ENCODE measurements at places on chromosomes 12 and 14. TPM values are rescaled to one million over a fixed set of nuclear protein-coding genes. Genes with fewer than 3 reads are reported as not detected.

Gene ALX1
- total RNA-seq: not detected

Gene TEDC1
- total RNA-seq: 5.1 TPM

Gene GRIP1
- total RNA-seq: 12.7 TPM

Gene DLGAP5
- 0.29 TPM for total RNA-seq

Gene GNG2
- 25.6 TPM for total RNA-seq

Gene PYGL
- total RNA-seq: 30.2 TPM

Gene GLIPR1L2
- total RNA-seq: 1.7 TPM

Gene TPH2
- total RNA-seq: not detected

Gene CACNB3
- total RNA-seq: 9.5 TPM

Gene ASB2
- 105 TPM for total RNA-seq

- no peak for DNase-seq
Observed at GRCh38 chr12:131716282-131716681, 5.4 kb downstream of the SFSWAP start.

- DNase-seq: no peak
Observed at GRCh38 chr12:8860165-8860961, 37.9 kb downstream of the A2ML1 start.

DNA sequence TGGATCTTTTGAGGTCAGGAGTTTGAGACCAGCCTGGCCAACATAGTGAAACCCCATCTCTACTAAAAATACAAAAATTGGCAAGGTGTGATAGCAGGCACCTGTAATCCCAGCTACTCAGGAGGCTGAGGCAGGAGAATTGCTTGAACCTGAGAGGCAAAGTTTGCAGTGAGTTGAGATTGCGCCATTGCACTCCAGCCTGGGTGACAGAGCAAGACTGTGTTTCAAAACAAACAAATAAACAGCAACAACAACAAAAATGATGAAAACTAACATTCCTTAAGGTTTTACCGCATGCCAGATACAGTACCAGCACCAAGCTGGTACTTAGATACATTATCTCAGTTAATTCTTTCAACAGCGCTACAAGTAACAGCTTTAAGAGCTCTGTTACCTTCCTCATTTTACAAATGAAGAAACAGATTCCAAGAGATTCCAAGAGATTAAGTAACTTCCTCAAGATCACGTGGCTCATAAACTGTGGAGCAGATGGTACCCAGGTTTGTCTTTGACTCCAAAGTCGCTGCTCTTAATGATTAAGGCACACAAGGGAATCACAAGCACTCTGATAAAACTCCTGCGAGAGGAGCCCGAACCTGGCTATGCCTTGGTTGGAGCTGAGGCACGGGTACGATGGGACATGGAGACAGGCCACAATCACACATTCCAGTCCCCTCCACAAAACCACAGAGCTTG is 17.7 kb upstream of the PLEK2 start:
- no peak for DNase-seq

- DNase-seq: no peak
Observed at GRCh38 chr14:23041729-23042128, 283 bp upstream of the PSMB11 start.

GRCh38 chr12:128818065-128819022 is 5.4 kb downstream of the SLC15A4 start:
- DNase-seq: peak; percentile 53

- DNase-seq: peak; percentile 68
Observed at GRCh38 chr12:123532808-123533649, 490 bp downstream of the RILPL1 start.

DNA sequence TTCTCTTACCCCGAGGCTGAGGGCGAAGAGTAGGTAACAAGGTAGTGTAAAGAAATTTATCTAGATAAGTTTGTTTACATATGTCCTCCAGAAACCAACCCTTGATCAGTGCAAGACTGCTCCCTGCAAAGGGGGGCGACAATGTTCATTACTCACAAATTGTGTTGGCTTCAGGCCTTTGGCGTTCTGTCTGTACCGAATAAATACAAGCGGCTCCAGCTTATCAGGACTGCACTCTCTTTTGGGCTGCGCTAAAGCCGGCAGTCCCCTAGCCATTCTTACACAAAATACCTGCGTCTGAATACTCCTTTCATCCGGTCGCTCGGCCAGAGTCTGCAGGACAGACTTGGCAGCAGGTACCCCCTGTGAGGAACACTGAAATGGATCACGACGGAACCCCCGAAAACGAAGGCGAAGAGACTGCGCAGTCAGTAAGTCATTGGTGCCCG is 116.4 kb downstream of the PPHLN1 start:
- DNase-seq: no peak

DNA sequence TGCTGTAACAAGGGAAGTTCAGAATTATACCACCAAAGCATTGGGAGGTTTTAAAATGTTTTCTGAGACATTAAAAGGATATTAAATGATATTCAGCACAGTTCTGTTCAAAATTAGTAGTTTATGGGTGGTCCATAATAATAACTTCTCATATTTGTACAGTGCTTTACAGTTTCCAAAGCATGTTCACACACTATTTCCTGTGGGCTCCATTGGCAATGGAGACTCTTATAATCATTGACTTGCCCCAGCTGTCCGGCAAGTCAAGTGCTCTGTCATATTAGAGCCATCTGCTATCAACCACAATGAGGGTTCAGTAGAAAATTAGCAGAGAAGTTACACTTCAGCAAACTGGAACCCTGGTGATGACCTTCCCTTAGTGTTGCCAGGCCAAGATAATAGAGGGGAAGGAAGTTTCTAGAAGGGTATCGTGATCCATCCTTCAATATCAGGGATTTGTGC is 526.6 kb upstream of the CCDC196 start:
- DNase-seq: no peak

DNA sequence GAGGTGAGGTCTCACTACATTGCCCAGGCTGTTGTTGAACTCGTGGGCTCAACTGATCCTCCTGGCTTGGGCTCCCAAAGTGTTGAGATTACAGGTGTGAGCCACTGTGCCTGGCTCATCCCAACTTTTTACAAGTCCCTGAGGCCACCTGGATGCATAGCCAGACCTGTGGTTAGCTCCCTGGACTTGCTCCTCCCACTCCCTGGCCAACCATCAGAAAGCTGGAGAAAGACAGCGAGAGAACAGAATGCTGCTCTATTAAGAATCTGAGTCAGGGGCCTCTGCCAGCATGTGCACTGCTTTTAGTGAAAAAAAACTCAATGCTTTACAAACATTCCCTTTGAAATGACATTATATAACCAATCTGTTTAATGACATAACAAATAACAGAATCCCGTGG is 78.2 kb downstream of the RBM19 start:
- no peak for DNase-seq

GRCh38 chr12:12823300-12823699 is 10.2 kb downstream of the DDX47 start:
- DNase-seq: no peak

DNA sequence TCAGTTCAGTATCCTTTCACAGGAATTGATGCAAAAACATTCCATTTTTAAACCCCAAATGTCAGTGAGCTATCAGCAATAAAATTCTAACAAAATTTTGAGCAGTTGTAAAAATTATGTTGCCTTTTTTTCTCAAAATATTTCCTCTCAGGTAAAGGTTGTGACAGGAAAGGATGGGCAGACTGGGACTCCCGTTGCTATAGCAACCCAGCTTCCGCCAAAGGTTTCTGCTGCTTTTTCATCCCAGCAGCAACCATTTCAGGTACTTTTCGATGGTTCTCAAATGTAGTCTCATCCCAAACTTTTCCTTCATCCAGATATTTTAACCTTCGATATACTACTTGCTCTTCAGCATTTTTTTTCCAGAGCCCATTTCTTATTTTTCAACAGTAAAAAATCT is 13.6 kb downstream of the EP400 start:
- no peak for DNase-seq

- no peak for DNase-seq
Observed at GRCh38 chr14:75928690-75929181, 53.1 kb downstream of the TGFB3 start.

GRCh38 chr12:52910248-52910883 is 5.5 kb upstream of the KRT8 start:
- no peak for DNase-seq

GRCh38 chr12:31645924-31646323 is 13.6 kb upstream of the ETFBKMT start:
- DNase-seq: no peak

- DNase-seq: no peak
Observed at GRCh38 chr12:118999107-118999506, 17.8 kb downstream of the SRRM4 start.

GRCh38 chr12:5987573-5987972 is 42.5 kb upstream of the ANO2 start:
- DNase-seq: no peak

DNA sequence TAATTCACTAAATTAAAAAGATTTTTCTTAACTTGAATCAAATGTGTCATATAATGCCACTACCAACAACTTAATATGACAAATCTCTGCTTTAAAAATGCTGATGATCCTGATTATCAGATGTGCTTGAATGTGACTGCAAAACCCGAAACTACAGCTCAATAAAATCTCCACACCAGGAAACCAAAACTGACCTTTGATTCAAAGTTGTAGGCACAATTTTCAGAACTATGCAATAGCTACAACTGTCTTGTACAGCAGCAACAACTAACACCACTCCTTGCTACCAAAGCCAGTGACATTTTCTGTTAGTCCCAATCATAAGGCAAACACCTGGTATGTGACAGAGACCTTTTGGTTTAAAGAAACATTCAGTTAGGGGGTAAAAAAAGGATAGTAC is 147.3 kb downstream of the CEP83 start:
- no peak for DNase-seq

DNA sequence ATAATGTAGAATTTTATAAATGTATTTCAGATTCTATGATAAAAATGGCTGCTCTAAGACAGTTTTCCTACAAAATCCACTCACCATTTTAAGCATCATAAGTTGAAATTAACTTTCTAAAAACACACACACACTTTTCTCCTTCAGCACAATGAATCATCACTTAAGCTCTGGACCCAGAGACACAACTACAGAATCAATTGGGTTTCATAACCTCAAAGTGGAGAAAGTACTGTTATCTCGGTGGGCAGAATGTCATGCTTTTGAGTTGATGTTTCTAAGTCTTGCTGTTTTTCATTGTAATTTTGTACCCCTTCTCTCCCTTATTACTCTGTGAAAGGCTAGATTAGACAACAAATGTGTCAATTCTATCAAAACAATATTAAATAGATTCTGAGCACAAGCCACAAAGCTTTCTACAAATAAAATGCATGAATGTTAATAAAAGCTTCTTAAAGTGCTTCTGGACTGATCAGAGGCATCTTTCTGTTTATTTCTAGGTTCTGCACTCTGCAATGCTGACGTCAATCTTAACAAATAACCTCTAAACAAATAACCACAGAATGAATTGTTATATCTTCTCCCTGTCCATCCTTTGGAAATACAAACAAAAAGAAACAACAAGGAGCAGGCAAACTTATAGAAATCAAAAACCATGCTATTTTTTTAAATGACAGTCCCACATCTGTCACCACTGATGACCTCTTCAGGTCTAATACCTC is 8.2 kb downstream of the IPO8 start:
- no peak for DNase-seq

- no peak for DNase-seq
Observed at GRCh38 chr14:77022236-77022852, 6.2 kb downstream of the IRF2BPL start.

DNA sequence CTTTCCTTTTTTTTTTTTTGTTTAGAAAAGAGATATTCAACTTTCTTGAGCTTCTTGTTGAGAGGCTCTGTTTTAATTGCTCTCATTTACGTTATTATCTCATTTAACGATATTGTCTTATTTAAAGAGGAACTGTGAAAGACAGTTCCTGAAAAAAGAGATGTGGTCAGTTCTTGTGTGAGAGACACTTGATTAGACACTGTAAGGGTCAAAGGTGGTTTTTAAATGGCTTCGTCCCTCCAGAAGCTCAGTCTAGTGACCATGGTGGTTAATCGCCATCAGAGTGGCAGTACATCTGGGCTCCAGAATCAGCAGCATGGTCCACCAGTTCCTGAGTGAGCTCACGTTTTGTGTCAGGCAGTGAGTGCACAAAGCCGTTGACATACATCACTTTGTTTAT is 57.9 kb upstream of the KCNA5 start:
- DNase-seq: no peak

GRCh38 chr12:59494617-59495016 is 101.2 kb upstream of the SLC16A7 start:
- no peak for DNase-seq

DNA sequence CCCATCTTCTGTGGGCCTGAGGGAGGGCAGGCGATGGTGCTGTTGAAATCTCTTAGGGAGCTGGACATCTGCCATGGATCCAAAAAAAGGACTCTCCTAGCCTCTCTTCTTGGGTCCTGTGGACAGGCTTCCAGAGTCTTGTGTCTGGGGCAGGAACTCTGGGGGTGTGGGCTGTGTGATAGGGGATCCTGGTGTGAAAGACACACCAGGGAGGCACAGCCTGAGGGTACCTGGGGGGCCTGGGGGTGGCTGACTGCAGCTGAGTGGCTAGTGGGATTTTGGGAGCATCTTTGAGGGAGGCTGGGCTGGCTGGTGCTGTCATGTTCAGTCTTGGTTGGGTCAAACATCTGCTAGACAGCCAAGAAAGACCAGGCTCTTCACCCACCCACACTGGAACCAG is 1.8 kb upstream of the KRT83 start:
- no peak for DNase-seq

DNA sequence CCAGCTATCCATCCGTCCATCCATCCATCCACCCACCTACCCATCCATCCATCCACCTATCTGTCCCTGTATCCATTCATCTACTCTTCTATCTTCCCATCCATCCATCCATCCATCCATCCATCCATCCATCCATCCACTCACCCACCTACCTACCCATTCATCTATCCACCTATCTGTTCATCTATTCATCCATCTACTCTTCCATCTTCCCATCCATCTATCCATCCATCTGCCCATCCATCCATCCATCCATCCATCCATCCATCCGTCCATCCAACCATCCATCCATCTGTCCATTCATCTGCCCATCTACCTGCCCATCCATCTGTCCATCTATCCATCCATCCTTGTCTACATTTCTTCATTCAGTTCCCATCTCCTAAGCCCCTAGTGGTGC is 17.8 kb upstream of the HHIPL1 start:
- DNase-seq: no peak

DNA sequence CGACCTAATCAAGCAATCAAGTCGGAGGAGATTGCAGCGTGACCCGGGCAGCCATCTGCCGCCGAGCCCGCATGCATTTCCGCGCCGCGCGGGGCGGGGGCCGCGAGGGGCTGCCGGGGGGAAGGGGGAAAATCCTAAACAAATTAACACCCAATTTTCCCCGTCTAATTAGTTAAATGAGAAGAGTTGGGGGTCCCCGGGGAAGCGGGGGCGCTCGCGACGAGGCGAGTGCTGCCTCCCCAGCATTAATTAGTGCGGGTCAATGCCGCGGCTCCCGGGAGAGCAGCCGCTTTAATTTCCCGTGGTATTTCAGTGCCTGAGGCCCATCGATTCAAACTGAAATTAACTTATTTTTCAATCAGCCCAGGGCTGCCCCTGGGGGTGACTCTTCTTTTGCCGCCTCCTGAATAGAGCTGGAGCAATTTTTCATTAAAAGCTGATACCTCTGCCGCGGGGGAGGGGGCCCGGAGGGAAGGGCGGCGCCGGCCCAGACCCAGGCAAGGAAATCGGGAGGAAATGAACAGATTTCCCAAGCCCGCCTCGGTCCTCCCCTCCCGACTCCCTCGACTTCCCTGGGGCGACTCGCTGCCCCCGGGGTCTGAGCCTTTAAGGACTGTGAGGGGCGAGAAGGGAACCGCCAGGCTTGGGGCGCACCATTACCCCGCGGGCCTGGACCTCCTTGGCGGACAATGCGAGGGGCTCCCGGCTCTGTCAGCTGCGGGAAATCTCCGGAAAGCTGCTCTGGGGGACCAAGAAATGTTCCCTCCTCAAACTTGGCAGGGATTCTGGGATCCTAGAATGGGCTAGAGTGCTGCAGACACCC is 18.9 kb downstream of the VSX2 start:
- no peak for DNase-seq

- no peak for DNase-seq
Observed at GRCh38 chr14:63981569-63981968, 128.8 kb downstream of the SYNE2 start.
